ENCODE measurements at places on chromosomes 6 and 20.
A peak's percentile ranks its signal among the peaks of the same experiment; 100 is the strongest.

GRCh38 chr20:6053064-6053775 lies 640 bp downstream of the LRRN4 start:
- no peak overlapping the region for H3K27ac ChIP-seq
- peaks cover 31% of the 10 kb centered on the region for H3K27me3 ChIP-seq
- H3K4me1 ChIP-seq, result peaks cover 9% of the 10 kb centered on the region
- DNase-seq, result no peak
- peak overlapping the region; percentile 33 for H3K4me3 ChIP-seq

DNA sequence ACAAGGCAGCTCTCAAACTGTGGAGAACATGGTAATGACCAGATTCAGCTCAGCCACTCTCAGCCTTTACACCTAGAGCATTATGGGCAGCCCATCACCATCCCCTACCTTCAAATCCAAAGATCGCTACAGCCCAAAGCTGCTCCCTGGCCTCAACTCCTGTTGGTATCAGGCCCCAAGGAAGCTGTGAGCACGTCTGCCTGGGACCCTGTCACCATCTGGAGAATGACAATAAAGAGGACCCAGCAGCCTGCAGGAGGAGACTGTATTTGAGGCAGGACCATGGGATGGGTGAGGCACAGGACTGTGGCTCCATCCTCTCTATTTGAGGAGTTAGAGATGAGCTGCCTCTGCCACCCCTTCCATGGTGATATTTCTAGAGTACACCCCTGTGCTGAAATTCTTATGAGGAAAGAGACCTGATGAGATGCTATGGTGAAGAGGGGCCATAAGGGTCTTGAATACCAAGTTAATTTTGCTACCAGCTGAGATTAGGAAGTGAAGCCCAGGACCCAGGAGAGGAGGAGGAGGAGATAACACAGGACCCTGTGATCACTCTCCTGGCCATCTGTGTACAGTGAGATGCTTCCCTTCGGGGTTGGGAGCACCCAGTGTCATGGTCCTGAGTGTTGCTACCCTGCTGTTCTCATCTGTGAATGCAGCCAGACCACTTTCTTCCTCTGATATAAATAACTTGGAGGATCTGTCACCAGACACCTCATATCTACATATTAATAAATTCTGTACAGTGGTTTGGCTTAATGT lies 19.6 kb upstream of the MICB start:
- no peaks in the 10 kb centered on the region for H3K36me3 ChIP-seq
- no peak for DNase-seq
- no peaks in the 10 kb centered on the region for H3K27me3 ChIP-seq
- H3K27ac ChIP-seq, result no peak overlapping the region

GRCh38 chr20:53187392-53188068 lies 215.4 kb downstream of the TSHZ2 start:
- H3K27ac ChIP-seq, result no peak overlapping the region
- H3K36me3 ChIP-seq, result no peaks in the 10 kb centered on the region
- H3K4me3 ChIP-seq, result no peak overlapping the region
- H3K27me3 ChIP-seq, result peaks cover 35% of the 10 kb centered on the region
- no peaks in the 10 kb centered on the region for H3K4me1 ChIP-seq
- no peak for DNase-seq

GRCh38 chr20:34389206-34389953 lies 26.3 kb downstream of the ITCH start:
- H3K4me3 ChIP-seq, result no peak overlapping the region
- H3K27me3 ChIP-seq, result no peaks in the 10 kb centered on the region
- peaks cover 43% of the 10 kb centered on the region for H3K36me3 ChIP-seq
- H3K27ac ChIP-seq, result peak overlapping the region; percentile 65
- peaks cover 62% of the 10 kb centered on the region for H3K4me1 ChIP-seq

DNA sequence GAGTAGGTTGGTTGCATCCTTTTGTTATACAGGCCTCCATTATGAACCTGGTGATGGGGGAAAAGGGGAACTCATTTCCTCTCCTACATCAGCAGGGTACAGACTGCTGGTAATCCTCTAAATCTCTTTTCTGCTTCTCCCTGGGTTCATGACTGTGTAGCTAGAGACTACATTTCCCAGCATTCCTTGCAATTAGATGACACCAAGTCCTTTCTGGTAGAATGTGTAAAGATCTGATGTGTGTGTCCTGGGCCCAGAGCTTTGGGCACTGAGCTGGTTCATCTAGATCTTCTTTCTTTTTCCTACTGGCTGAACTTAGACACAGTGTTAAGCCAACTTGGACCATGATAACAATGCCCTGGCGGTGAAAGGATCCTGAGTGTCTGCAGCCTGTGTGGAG lies 104.7 kb upstream of the IFNGR1 start:
- H3K27me3 ChIP-seq, result no peaks in the 10 kb centered on the region
- DNase-seq, result no peak
- no peak overlapping the region for H3K27ac ChIP-seq
- H3K4me3 ChIP-seq, result no peak overlapping the region
- no peaks in the 10 kb centered on the region for H3K36me3 ChIP-seq

GRCh38 chr6:30626484-30627366 lies at the start of gene ATAT1:
Gene ATAT1 (plus strand): TSS chr6:30626874.
- DNase-seq, result peak; percentile 94
- H3K27ac ChIP-seq, result peak within 1 kb of the TSS; percentile 96
- peaks cover 26% of the 10 kb centered on the region for H3K4me1 ChIP-seq
- peak within 1 kb of the TSS; percentile 93 for H3K4me3 ChIP-seq

DNA sequence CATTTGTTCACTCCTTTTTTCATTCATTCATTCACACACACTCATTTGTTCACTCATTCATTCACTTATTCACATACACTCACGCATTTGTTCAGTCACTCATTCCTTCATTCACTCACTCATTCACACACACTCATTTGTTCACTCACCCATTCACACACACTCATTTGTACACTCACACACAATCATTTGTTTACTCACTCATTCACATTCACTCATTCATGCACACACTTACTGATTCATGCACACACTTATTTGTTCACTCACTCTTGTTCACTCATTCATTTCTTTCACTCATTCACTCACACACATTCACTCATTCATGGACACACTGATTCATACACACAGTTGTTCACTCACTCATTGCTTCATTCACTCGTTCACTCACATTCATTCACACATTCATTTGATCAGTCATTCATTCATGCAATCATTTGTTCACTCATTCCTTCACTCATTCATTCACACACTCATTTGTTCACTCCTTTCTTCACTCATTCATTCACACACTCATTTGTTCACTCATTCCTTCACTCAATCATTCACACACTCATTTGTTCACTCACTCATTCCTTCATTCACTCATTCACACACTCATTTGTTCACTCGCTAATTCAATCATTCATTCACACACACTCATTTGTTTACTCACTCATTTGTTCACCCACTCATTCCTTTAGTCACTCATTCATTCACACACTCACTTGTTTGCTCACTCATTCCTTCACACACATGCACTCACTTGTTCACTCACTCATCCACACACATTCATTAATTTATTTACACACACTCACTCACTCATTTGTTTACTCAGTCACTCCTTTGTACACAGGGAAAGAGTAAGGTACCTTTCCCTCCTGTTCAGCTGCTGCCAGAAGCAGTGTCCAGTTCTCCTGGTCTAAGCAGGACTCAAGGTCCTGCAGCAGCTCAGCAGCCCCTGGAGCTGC lies 50.7 kb upstream of the BHLHE23 start:
- no peak for DNase-seq
- H3K4me3 ChIP-seq, result no peak overlapping the region
- no peak overlapping the region for H3K27ac ChIP-seq
- H3K27me3 ChIP-seq, result peaks cover 34% of the 10 kb centered on the region
- no peaks in the 10 kb centered on the region for H3K36me3 ChIP-seq

GRCh38 chr20:20915844-20916243 lies 190.3 kb downstream of the LINC00237 start:
- H3K36me3 ChIP-seq, result peaks cover 25% of the 10 kb centered on the region
- H3K4me1 ChIP-seq, result no peaks in the 10 kb centered on the region
- H3K27ac ChIP-seq, result no peak overlapping the region
- DNase-seq, result no peak

DNA sequence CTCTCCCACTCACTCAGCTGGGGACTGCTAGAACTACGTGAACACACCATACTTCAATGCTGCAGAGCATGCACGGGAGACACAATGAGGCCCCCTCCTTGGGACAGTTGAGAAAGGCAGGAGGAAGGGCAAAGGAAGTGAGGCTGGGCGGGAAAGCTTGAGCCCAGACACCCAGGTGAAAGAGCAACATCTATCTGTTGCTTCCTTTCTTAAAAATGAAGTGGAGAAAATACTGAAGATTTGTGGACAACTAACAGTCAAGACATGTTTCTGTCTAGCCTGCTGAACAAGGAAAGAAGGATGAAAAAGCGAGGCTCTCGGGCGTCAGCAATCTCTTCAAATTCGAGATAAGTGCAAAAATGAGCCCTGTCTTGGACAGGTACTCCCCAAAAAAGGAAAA lies 3.0 kb upstream of the NNAT start:
- peaks cover 8% of the 10 kb centered on the region for H3K36me3 ChIP-seq
- peaks cover 28% of the 10 kb centered on the region for H3K4me1 ChIP-seq
- H3K27ac ChIP-seq, result no peak overlapping the region
- H3K27me3 ChIP-seq, result no peaks in the 10 kb centered on the region

- no peak overlapping the region for H3K27ac ChIP-seq
- no peaks in the 10 kb centered on the region for H3K27me3 ChIP-seq
- peaks cover 2% of the 10 kb centered on the region for H3K4me1 ChIP-seq
- H3K36me3 ChIP-seq, result no peaks in the 10 kb centered on the region
- DNase-seq, result no peak
These were observed 35.2 kb downstream of the SPATA2 start for GRCh38 chr20:49880177-49880576.

GRCh38 chr20:54343099-54343498 lies 132.3 kb upstream of the DOK5 start:
- no peak for DNase-seq
- no peak overlapping the region for H3K27ac ChIP-seq
- no peaks in the 10 kb centered on the region for H3K4me1 ChIP-seq
- no peak overlapping the region for H3K4me3 ChIP-seq
- H3K36me3 ChIP-seq, result no peaks in the 10 kb centered on the region

GRCh38 chr6:154602708-154603107 lies 92.2 kb upstream of the CNKSR3 start:
- H3K27me3 ChIP-seq, result no peaks in the 10 kb centered on the region
- peaks cover 20% of the 10 kb centered on the region for H3K4me1 ChIP-seq
- no peak for DNase-seq
- H3K27ac ChIP-seq, result no peak overlapping the region

DNA sequence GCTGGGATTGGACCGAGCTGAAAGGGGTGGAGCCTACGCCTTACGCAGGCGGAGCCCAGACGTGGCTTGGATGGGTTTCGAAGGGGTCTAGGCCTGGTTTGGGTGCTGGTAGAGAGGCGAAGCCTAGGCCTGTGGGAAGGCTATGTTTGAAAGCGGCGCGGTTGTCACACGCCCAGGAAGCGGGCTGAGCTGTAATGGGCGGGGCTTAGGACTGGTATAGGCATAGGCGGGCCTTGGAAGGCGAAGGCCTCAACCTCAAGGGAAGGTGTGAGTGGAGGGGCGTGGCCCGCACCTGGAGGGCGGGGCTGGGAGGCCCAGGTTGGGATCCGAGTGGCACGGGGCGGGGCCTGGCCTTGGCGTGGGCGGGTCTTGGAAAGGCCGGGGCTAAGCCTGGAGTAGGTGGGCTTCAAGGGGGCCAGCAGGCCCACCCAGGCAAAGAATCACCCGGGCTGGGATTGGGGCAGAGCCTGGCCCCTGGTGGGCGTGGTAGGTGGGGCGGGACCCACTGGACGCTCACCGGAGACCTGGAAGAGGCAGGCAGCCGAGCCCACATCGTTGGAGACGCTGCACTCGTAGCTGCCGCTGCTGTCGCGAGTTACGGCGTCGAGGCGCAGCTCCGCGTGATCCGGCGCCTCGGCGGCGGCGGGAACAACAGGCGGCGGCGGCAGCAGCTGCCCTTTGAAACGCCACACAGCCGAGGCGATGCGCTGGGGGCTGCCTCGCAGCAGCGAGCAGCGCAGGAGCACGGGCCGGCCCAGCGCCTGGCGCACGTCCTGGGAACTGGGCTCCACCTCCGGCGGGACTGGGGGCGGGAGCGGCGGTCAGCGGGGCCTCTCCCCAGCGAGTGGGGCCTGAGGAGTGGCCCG lies 49.0 kb downstream of the MDGA1 start:
- peaks cover 2% of the 10 kb centered on the region for H3K36me3 ChIP-seq
- H3K27ac ChIP-seq, result peak overlapping the region; percentile 40
- peaks cover 2% of the 10 kb centered on the region for H3K27me3 ChIP-seq

DNA sequence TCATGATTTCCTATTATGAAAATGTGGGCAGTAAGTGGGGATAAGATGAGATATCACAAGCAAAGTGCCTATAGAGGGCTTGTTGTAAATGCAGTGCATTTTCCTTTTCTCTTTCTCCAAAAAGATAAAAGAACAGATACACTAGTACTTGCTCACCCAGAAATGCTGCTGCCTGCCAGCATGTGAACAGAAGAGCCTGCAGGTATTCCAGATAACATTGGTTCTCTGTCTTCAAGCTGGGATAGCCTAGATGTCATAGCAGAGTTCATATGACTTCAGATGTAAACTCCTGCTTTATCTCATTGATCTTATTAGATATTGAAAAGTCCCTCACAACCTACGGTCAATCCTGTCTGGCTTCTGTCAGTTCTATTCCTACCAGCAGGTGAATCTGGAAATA lies 123.7 kb downstream of the TMEM200A start:
- H3K4me1 ChIP-seq, result no peaks in the 10 kb centered on the region
- DNase-seq, result no peak
- peaks cover 8% of the 10 kb centered on the region for H3K36me3 ChIP-seq
- H3K4me3 ChIP-seq, result no peak overlapping the region
- H3K27me3 ChIP-seq, result no peaks in the 10 kb centered on the region

DNA sequence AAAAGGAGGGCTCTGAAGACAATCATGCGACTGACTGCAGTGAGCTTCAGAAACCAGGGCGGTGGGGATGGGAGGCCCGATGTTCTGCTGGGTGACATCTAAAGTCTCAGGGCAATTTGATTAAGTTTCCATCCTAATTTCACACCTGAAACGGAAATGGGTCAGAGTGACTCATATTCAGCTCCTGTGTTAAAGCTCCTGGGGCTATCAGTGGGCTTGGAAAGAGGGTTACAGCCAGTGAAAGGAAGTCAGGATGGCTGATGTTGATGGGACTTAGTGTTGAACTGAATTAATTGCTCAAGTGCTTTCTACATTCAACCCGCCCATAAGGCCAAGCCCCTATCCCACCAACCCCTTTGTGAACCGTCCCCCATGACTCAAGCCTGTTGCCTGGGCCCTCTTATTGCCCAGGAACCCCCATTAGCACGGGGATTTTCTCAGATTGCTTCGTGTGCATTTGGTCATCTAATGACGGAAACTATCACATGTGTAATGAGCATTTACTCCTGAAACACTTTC lies 47.1 kb upstream of the TBC1D7 start:
- H3K27me3 ChIP-seq, result no peaks in the 10 kb centered on the region
- H3K4me3 ChIP-seq, result no peak overlapping the region
- DNase-seq, result no peak
- H3K4me1 ChIP-seq, result peaks cover 6% of the 10 kb centered on the region
- H3K36me3 ChIP-seq, result no peaks in the 10 kb centered on the region
- peak overlapping the region; percentile 20 for H3K27ac ChIP-seq

DNA sequence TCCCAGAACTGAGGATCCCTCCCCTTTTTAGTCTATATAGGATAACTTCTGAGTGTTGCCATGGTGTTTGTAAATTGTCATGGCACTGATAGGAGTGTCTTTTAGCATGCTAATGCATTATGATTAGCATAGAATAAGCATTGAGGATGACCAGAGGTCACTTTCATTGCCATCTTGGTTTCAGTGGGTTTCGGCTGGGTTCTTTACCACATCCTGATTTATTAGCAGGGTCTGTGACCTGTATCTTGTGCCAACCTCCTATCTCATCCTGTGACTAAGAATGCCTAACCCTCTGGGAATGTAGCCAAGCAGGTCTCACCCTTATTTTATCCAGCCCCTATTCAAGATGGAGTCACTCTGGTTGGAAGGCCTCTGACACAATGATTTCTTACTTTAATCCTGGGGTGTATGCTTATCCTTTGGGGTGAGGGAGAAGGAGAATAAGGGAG lies 19.6 kb downstream of the WFDC2 start:
- no peak for DNase-seq
- no peak overlapping the region for H3K4me3 ChIP-seq
- H3K27me3 ChIP-seq, result peaks cover 15% of the 10 kb centered on the region
- H3K36me3 ChIP-seq, result no peaks in the 10 kb centered on the region
- H3K4me1 ChIP-seq, result no peaks in the 10 kb centered on the region
